Stimulated activated CD4-positive, alpha-beta T cell treated with anti-CD3 and anti-CD28 coated beads, Interleukin-4, amount 100 ng/mL, for 24 hours (primary cell): ENCODE measurements at places on chromosomes 6 and 20.

DNA sequence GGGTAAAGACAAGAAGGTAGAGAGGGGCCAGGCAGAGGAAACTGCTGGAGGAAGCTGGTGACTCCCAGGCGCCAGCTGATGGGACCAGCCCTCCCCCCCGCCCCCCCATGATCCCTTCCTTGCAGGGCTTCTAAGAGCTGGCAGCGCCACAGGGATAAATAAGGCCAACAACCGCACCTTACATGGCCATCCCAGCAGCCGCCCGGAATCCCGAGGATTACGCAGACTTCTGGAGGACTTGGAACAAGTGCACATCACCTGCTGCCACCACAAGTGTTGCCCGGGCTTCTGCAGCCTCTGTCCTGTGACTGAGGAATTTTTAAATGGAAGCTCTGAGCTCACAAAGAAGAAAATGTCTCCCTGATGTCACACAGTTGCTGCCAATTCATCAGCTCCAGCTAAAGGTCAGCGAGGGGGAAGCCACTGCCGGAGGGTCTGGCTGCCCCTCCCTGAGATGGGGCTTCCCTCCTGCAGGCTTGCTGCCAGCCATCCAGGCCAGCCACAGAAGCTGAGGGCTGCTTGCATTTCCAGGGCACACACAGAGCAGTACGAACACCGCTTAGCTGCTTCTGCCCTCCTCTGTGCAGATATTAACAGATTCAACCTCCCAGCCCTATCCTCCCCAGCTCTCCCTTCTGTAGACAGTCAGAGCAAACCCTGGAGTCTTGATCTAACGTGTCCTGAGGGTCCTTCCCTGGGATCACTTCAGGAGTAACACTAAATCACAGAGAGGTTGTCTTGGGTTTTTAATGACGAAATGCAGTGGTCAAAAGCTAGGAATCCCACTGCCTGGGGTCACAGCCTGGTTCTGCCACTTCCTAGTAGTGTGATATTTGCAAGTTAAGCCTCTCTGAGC, 38.6 kb upstream of the PIM1 start:
- no peak for DNase-seq

- DNase-seq: no peak
These were observed 253.7 kb upstream of the RUNX2 start for GRCh38 chr6:45074439-45074838.

GRCh38 chr20:20783450-20783849, 71.0 kb upstream of the RALGAPA2 start:
- DNase-seq: no peak

- DNase-seq: no peak
These were observed 284.2 kb downstream of the LRFN2 start for GRCh38 chr6:40302856-40303454.

- DNase-seq: peak; percentile 90
These were observed 40.4 kb upstream of the HMGA1 start for GRCh38 chr6:34196116-34196832.

GRCh38 chr6:13277231-13277630, 51.1 kb downstream of the TBC1D7 start:
- no peak for DNase-seq

DNA sequence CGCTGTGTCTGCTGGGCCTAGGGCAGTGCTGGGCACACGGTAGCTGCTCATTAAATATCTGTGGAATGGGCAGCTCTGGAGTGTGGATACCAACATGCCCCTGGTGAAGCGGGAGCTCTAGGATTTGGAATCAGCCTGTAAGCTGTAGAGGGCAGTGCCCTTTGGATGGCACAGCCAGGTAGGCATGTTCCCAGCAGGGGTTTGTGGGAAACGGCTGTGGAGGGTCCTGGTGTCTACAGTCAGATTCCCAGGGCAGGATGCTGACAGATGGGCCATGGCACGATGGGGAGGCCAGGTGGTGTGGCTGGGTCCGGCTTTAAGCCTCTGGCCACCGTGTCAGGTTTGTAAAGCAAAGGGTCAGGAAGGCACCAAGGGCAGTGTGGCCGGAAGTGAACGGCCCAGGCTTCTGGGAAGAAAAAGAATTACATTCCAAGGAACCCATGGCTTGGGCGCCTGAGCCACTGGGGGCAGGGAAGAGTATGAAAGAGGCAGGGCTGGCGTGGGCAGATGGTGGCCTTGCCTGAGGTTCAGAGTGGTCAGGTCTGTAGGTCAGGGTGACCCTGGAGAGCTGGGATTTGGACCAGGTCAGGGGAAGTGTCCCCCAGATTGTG, 44.8 kb downstream of the UBE2V1 start:
- DNase-seq: no peak

- DNase-seq: no peak
These were observed 79.3 kb upstream of the GATA5 start for GRCh38 chr20:62554898-62555641.

- DNase-seq: no peak
These were observed 302.2 kb downstream of the QKI start for GRCh38 chr6:163716690-163717089.
